CD4-positive, alpha-beta T cell treated with Interleukin-1 beta for 1 hour (primary cell): ENCODE measurements at places on chromosomes 12 and 14.

GRCh38 chr12:126770188-126770587, 1496.8 kb upstream of the TMEM132C start:
- no peak for DNase-seq

DNA sequence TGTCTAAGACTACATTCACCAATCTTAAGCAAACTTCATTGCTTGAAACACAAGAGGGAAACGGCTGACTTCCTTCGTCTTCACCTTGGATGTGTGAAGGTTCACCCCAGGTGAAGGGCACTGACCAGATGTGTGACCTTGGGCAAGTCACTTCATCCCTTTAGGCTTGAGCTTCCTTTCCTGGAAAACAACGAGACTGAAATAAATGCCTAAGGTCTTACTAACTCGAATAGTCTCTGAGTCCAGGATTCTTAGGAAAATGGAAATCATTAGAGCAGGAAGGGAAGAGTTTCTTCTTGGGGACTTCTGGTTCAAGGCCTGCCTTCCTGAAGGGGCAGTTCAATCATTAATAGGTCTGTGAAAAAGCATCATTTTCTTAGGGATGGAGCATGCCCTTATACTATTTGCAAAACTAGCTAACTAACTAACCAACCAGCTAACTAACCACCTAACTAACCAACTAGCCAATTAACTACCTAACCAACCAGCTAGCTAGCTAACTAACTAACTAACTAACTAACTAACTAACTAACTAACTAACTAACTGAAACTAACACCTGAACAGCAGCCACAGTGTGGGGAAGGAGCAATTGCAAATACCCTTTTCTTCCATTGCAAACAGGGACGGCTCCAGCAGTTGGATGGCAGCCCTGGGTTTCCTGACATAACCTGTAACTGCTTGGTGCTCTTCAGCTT, 31.5 kb upstream of the EMP1 start:
- no peak for DNase-seq

GRCh38 chr12:115946867-115947695, 330.4 kb downstream of the MED13L start:
- no peak for DNase-seq

DNA sequence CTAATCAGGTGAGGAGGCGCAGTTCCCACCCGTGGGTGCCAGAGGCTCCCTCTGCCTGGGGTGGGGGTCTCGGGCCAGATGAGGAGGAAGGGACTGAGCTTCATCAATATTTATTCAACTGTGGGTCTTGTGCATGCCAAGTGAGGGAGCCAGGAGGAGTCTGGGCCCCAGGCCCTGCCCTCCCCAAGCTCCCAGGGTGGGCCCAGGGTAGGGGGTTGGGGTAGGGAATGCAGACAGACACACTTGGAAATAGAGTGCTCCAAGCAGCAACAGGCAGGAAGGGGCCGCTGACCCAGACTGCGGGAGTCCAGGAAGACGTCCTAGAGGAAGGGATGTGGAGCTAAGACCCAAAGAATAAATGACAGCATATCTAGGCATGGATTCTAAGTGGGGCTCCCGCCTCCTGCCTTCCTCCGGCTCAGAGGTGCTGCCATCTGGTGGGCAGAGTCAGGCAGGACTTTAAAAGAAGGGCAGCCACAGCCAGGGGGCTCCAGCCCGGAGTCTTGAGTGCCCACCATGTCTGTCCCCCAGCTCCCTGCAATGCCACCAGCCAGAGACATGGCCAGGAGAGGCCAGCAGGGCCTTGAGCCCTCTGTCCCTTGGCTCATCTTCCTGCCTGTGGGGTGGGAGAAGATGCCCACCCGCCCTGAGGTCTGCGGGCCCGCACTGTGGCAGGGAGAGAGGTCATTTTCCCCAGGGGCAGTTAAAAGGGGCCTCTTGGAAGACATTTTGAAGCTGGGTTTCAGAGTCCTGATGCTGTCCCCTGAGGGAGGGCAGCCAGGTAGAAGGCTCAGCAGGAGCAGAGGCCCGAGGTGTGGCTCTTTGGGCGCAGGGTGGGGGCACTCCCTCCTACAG, 70.1 kb downstream of the PHETA1 start:
- peak; percentile 30 for DNase-seq

- DNase-seq, result no peak
Observed at GRCh38 chr14:67963960-67964812, 144.6 kb downstream of the RAD51B start.

DNA sequence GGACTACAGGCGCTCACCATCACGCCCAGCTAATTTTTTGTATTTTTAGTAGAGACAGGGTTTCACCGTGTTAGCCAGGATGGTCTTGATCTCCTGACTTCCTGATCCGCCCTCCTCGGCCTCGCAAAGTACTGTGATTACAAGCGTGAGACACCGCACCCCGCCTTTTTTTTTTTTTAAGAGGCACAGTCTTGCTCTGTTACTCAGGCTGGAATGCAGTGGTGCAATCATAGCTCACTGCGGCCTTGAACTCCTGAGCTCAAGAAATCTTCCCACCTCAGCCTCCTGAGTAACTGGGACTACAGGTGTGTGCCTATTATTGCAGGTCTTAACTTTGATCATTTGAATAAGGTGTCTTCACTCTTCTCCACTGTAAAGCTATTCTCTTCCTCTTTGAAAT, 5.3 kb upstream of the GLTP start:
- DNase-seq, result no peak

GRCh38 chr14:105092171-105093037, 27.2 kb upstream of the GPR132 start:
- no peak for DNase-seq

DNA sequence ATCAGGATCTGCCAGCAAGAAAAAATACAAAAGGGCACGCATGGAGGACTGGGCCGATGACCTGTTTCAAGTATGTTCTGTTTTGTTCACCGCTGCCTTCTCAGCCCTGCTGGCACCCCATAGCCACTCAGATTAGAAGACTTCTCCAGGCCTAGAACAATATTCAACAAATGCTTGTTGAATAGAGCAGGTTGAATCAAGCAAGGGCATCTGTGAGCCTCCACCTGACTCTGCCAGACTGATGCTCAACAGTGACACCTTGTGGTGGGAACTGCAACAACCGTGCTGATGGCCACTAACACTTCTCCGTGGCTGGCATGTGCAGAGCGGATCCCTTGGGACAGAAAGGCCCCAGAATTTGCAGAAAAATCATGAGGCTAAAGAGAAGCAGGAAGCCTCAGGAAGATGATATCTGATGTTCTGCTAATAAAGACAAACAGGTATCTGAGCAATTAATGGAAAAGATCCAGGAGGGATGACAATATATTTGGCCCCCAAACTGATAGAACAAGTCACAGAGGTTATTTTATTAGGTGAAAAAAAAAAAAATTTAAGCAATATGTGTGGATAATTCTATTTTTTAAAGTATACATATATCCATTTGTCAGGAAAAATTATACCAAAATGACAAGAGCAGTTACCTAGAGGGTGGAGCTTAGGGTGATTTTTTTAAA, 114.3 kb downstream of the KSR2 start:
- DNase-seq, result peak; percentile 17

DNA sequence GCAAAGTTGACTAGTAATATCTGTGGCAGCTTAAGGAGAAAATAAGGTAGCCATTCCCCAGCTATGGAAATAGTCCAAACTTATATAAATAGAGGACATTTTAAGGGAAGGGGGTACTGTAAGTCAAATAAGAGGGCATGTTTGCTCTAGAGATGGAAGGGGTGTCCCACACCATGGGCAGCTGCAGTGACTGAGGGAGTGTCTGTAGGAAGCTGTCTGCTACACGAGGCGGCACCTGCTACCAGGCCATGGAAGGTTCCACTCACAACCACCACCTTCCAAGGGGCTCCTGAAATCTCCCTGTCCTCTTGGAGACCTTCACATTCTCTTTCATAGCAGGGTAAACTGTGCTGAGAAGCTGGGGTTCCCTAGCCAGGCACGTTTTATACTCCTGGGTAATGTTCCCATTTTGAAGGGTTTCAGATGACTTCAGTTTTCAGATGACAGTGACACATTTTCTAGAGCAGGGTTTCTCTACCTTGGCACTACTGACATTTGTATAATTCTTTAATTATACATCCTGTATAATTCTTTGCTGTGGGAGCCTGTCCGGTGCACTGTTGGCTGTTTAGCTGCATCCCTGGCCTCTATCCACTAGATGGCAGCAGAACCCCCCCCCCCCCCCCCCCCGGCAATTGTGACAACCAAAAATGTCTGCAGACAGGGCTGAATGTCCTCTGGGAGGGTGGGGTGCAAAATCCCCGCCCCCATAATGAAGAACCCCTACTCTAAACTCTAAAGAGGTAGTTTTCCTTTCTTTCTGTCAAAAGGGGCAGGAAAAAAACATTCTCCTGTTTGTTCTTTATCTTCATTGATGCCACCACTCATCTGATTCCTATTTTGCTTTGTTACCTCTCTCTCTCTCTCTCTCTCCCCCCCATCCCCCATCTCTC, 11.6 kb upstream of the SMCO2 start:
- DNase-seq, result peak; percentile 2

DNA sequence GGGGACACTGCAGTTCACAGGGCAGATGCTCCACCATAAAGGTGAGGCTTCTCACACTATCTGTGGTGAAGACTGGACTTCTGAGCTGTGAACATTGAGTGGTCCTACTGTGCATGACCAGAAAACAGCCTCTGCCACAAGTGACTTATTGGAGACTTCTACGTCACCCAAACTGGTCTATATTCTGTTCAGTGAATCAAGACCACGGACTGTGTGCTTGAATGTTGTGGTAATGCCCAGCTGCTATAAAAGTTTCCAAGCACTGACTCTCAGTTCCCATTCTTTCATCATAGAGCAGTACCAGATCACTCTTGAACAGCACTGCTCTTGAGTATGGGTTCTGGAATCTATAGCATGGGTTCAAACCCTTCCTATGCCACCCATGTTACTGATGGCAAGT, 4.8 kb upstream of the PLEK2 start:
- no peak for DNase-seq

DNA sequence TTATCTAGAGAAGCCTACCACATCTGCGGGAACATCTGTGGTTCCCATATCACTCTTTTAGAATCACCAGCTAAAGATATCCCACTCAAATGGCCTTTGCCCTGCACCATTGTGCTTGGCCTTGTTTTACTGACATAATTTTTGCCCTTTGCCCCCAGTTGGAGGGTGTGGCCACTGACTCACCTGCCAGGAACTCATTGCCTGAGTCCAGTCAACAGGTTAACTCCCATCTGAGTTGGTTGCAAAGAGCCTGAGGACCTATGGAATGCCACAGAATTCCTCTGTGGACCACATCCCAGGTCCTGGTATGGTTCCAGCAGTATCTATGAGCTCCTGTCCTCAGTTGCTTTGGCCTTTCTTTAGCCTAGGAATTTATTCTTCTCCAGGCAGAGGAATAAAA, 55.7 kb upstream of the PTGR2 start:
- DNase-seq, result no peak

- no peak for DNase-seq
Observed at GRCh38 chr12:96083020-96083719, 47.8 kb upstream of the LTA4H start.

DNA sequence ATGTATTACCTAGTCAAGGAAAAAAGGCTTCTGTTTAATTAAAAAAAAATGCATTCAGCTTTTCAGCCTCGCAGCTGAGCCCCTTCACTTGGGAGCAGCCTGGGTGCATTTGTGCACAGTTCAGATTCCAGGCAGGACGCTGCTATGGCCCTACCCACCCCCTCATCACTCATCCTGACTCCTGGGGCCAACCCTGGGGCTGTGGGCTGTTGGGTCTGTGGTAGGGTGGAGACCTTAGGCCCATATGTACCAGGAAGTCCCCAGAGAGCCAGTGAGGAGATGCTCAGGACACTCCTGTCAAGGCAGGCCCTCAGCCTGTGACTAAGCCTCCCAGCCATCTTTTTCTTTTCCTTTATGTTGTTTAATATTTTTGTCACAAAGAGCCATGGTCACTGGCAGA, 9.3 kb upstream of the CDCA4 start:
- no peak for DNase-seq

DNA sequence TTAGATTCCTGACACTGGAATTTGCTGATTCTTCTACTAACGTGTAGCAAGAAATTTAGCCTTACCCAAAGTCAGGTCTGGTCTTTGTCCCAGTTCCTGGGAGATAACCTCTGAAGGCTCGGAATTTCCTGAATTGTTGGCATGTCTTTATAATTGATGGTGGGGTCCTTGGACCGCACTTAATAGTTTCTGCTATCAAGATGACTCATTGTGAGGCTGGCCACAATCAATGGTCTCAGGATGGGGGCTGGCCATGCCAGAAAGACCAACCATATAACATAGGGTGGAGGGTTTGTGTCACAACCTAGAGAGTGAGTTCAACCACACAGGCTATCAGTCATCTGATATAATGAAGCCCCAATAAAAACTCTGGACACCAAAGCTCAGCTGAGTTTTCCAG, 259.7 kb downstream of the DAD1 start:
- DNase-seq, result no peak

- DNase-seq, result no peak
Observed at GRCh38 chr14:93301821-93302447, 30.9 kb downstream of the BTBD7 start.

DNA sequence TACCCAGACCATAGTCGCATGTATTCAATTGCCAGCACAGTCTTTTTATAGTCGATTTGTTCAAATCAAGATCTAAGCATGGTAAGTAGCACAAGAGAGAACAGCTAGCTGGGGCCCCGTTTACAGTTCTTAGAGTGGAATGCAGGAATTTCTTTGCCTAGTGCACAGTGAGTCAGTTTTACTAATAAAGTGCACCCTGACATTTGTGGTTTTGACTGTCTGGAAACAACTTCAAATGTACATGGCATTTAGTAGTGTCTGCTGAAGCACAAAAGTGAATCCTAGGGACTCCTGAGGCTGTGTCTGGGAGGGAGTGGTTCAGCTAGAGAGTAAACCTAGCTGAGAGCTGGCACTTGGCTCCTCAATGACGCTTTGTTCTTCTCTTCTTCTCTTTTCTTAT, 64.9 kb downstream of the TMX1 start:
- DNase-seq, result no peak

DNA sequence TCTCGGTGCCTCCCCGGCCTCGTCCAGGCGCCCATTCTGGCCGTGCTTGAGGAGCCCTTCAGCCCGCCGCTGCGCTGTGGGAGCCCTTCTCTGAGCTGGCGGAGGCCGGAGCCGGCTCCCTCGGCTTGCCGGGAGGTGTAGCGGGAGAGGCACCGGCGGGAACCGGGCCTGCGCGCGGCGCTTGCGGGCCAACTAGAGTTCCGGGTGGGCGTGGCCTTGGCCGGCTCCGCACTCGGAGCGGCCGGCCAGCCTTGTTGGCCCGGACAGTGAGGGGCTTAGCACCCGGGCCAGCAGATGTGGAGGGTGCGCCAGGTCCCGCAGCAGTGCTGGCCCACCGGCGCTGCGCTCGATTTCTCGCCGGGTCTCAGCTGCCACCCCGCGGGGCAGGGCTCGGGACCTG, 168.7 kb upstream of the RPL10L start:
- no peak for DNase-seq

- no peak for DNase-seq
Observed at GRCh38 chr14:93153121-93153520, 31.6 kb downstream of the MOAP1 start.

- DNase-seq, result no peak
Observed at GRCh38 chr12:1881936-1882335, 36.5 kb downstream of the CACNA2D4 start.

GRCh38 chr14:24279301-24280186, 8.1 kb upstream of the RABGGTA start:
- DNase-seq, result peak; percentile 72
